AG09309 (cell line): ENCODE measurements at places on chromosomes 6 and 20.

DNA sequence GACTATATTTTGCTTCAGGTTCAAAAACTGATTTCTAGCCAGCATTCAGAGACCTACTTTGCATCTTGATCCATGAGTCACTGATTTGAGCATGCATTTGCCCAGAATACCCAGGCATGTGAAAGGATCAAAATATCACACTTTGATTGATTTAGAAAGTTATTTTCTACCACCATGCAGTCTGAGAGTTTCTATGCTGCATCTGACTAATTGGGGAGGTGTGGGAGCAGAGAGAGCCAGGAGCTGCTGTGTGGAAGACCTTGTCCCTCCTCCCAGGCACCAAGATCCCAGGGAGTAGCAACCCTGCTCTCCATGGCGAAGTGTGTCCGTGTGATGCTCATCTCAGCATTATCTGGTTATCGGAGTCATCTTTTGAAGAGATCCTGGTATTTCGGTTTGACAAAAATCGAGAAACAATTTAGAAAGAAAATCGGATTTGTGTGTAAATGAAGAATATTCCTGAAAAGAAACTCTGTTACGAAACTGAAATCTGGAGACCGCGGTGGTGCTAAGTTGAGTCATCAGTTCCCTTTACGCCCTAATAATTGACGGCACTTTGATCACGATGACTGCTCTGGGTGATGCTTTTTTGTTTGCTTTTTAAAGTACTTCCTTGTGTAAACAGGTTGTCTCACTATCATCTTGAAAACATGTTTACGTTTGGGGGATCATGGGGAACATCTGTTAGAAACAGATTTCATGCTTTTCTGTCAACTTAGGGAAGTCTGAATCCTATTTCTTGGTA lies 193.4 kb downstream of the BACH2 start:
- DNase-seq, result no peak

- DNase-seq, result no peak
These were observed 2.5 kb upstream of the RAET1G start for GRCh38 chr6:149925253-149925973.

- no peak for DNase-seq
These were observed 128.9 kb upstream of the NAA20 start for GRCh38 chr20:19888269-19888671.

GRCh38 chr6:31687321-31687720 lies 6.5 kb upstream of the LY6G5C start:
- no peak for DNase-seq

- DNase-seq, result no peak
These were observed 19.2 kb downstream of the HMGN3 start for GRCh38 chr6:79215213-79215824.

DNA sequence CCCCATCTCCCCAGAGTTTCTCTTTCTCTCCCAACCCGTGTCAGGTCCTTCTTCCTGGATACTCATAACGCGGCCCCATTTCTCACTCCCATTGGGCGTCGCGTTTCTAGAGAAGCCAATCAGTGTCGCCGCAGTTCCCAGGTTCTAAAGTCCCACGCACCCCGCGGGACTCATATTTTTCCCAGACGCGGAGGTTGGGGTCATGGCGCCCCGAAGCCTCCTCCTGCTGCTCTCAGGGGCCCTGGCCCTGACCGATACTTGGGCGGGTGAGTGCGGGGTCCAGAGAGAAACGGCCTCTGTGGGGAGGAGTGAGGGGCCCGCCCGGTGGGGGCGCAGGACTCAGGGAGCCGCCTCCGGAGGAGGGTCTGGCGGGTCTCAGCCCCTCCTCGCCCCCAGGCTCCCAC lies at the start of gene HLA-F:
Gene HLA-F, plus strand, starts transcription at position 173 of the 404 bp plus-strand sequence. Its CDS starts 30 bp downstream, at position 203.
- DNase-seq, result peak; percentile 46

DNA sequence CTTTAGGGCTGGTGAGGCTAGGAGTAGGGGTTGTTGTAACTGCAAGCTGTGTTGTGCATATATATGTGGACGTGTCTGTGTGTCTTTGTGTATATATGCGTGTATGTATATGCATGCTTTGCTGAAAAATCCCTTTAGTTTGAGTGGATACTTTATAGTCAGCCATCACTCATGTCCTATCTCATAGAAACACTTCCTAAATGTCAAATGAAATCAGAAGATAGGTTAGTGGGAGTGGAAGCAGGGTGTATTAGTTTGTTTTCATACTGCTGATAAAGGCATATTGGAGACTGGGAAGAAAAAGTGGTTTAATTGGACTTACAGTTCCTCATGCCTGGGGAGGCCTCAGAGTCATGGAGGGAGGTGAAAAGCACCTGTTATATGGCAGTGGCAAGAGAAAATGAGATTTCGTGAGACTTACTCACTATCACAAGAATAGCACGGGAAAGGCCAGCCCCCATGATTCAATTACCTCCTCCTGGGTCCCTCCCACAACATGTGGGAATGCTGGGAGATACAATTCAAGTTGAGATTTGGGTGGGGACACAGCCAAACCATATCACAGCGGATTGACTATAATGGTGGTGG lies 131.1 kb downstream of the JARID2 start:
- DNase-seq, result no peak

GRCh38 chr6:129843573-129843972 lies 17.5 kb downstream of the TMEM244 start:
- DNase-seq, result no peak

- peak; percentile 73 for DNase-seq
These were observed 81.4 kb downstream of the SERAC1 start for GRCh38 chr6:158086504-158087223.

GRCh38 chr6:106894978-106895702 lies 79.4 kb downstream of the CD24 start:
- no peak for DNase-seq

- DNase-seq, result no peak
These were observed 9.0 kb downstream of the NFATC2 start for GRCh38 chr20:51533291-51534172.

- DNase-seq, result no peak
These were observed 147.5 kb downstream of the PHF3 start for GRCh38 chr6:63783096-63783495.

- no peak for DNase-seq
These were observed 401.1 kb downstream of the CD83 start for GRCh38 chr6:14518515-14519217.

- DNase-seq, result peak; percentile 39
These were observed 41.6 kb upstream of the CARMIL1 start for GRCh38 chr6:25237579-25237978.

GRCh38 chr6:85551264-85551663 lies 42.4 kb downstream of the SNX14 start:
- no peak for DNase-seq

DNA sequence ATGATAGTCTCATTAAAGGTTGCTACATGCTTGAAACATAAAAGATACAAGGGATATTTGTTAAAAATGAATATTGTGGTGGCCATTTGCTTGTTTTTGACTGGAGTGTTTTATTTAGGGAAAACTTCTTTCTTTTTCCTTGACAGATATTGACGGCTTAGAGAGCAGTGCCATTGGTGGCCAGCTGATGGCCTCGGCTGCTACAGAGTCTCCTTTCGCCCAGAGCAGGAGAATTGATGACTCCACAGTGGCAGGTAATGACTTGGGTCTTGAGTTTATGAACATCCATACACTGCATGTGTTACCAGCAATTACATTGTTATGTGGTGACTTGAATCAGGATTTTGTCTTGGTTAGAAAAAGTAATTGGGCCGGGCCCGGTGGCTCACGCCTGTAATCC lies 67.5 kb upstream of the PBOV1 start:
- no peak for DNase-seq

- DNase-seq, result no peak
These were observed 158.8 kb downstream of the NKAIN2 start for GRCh38 chr6:123962508-123962907.

GRCh38 chr6:70957284-70957617 lies 391 bp upstream of the B3GAT2 start:
- DNase-seq, result no peak

DNA sequence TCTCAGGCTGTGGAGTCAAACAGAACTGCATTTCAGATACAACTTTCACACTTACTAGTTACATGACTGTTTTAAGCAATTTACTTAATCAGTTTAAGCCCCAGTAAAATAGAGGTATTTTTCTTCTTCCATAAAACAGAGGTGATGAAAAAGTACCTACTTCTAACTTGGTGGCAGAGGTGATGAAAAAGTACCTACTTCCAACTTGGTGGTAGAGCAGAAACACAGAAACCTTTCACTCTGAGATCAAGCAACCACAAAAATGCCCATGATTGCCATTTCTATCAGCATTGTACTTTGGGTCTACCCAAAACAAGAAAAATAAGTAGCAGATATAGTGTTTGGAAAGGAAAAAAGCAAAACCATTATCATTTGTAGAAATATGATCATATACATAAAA lies 148.7 kb downstream of the OPRM1 start:
- no peak for DNase-seq

DNA sequence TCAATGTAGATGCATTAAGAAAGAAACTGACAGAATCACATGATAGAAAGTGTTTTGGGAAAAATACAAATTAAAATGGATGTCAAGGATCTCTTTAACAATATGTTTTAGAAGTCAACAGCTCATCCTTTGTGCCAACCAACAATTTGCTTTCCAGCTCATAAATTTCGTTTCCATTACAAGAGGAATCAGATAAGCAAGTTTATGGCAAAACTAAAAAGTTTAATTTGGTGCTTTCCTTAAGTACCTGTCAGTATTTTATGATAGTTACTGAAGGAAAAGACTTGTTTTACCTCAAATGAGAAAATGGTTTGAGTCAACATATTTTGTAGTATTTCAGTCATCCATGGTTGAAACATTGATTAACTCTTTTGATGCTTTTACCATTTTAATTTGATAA lies 130.0 kb downstream of the CDKAL1 start:
- no peak for DNase-seq

DNA sequence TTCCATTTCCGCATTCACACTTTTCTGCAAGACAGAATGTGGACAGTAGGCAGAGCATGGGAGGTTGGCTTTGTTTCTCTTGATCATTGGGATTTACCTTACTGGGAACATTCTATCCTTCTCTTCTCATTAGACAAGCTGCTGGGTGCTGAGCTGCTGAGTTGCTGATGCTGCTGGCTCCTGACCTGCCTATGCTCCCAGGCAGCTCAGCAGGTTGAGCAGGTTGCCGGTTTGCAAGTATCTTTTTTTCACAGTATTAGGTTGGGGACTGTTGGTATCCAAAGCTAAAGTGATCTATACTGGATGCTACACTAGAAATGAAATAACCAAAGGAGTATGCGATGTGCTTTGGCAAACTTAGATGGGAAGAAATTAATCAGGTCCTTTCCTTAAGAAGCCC lies 23.7 kb upstream of the ADGRF4 start:
- DNase-seq, result no peak

DNA sequence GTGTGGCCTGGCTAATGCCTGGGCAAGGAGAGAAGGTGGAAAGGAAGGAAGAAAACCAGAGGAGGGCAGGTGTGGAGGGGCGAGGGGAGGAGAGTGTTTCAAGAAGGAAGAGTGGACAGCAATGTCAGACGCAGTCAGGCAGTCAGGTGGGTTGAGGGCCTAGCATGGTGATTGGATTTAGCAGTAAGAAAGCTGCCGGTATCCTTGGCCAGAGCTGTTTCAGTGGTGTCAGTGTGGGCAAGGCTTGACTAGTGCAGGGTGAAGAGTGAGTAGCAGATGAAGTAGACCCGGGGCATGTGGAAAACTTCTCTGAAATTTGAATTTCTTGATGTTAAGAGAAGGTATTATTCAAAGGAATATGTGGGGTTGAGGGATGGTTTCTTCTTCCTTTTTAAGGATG lies 27.0 kb downstream of the SNX9 start:
- no peak for DNase-seq

GRCh38 chr6:21277601-21278374 lies 315.8 kb upstream of the SOX4 start:
- no peak for DNase-seq

GRCh38 chr6:47059216-47059885 lies 17.2 kb upstream of the ADGRF1 start:
- no peak for DNase-seq

GRCh38 chr20:48834278-48834677 lies 6.5 kb upstream of the PREX1 start:
- DNase-seq, result no peak

DNA sequence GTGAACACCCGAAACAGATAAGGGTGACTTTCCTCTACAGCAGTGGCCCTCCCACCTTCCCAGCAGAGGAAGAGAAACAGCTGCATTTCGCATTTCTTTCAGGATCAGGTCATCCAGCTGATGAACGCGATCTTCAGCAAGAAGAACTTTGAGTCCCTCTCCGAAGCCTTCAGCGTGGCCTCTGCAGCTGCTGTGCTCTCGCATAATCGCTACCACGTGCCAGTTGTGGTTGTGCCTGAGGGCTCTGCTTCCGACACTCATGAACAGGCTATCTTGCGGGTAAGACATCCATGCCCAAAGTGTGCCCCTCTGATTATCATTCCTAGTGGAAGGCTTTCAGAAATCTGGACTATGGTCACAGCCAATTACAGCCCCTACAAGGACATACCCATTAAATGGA lies 27.8 kb upstream of the MROH8 start:
- no peak for DNase-seq

DNA sequence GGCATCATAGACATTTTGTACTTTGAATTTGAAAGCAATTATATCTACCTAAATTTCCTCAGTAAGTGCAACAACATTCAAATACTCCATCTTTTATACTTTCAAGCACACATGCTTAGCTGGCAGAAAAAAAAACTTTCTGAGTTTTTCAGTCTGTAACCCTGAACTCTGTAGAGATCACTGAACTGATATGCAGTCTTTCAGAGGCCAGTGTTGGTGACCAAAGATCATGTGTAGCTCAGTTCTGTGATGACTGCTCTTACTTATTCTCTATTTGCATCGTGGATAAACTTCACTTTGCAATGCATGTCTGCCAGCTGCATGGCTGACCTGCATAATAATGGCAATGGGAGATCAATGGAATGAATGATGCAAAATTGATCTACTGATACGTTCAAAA lies 431.3 kb downstream of the FRK start:
- DNase-seq, result no peak

GRCh38 chr20:3767110-3767426 lies 485 bp downstream of the ADISSP start:
- DNase-seq, result no peak

DNA sequence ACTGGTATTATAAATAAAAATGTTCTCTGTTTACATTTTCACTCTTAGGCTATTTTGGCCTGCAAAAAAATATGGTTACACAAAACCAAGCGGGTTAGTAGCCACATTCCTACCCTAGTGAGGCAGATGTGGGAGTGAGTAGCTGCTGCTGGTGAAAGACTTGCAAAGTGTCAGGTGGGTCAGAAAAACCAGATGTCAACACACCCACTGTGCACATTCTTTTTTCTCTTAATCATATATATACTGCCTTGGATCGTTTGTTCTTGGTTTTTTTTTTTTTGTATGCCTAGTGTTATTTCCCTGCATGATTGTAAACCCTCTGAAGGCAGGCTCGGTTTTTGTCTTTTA lies 68.0 kb upstream of the TFB1M start:
- DNase-seq, result peak; percentile 40

DNA sequence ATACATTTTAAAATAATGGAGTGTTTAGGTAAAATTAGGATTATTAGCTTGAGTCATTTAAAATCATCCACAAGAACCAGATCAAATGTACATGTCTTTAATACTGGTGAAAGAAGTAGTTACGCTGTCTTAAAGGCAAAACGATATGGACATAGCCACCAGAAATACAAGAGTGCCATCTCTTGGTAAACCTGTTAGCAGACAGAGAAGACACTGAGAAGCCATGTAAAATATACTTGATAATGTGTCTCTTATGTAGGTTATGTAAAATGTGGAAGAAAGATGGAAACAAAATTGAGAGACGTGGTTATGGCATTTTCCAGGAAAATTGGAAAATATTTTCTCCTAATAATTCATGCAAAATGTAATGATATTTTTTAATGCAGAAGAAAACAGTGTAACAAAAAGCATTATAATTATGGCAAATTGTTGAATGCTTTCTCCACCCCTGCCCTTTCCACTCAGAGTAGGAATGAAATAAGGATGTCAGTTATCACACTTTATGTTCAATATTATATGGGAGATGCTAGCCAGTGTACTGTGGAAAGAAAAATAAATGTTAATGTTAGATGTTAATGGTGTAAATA lies 12.2 kb upstream of the SLC17A2 start:
- peak; percentile 35 for DNase-seq
